ENCODE measurements at places on chromosomes 6 and 20. TPM values are rescaled to one million over a fixed set of nuclear protein-coding genes. Genes with fewer than 3 reads are reported as not detected.

The LAMA4 gene
- total RNA-seq, result 472 TPM

The PPP1R16B gene
- total RNA-seq, result 2.0 TPM

The CFAP61 gene
- total RNA-seq, result 0.19 TPM

The NAA20 gene
- total RNA-seq, result 37.2 TPM

The RHAG gene
- not detected for total RNA-seq

The MDFI gene
- 1.3 TPM for total RNA-seq

The CST1 gene
- total RNA-seq, result 13.2 TPM
